T-helper 1 cell (primary cell): ENCODE measurements at places on chromosomes 11 and 22.

DNA sequence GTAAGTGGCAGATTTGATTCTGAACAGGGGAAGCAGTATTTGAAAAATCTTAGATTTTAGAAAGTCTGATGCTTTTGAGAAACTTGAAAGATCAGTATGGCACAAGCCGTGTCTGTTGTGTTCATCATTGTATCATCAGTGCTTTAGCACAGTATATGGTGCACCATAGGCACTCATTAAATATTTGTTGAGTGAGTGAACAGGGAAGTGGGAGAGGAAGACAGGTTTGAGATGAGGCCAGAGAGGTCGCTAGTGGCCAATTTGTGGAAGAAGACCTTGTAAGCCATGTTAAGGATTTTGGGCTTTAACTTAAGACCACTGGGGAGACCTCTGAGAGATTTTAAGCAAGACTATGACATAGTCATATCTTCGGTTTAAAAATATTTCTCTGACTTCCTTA is 12.9 kb downstream of the CHEK1 start:
- no peak for DNase-seq

- DNase-seq = no peak
These were observed 41.4 kb downstream of the PPFIBP2 start for GRCh38 chr11:7555052-7555699.

DNA sequence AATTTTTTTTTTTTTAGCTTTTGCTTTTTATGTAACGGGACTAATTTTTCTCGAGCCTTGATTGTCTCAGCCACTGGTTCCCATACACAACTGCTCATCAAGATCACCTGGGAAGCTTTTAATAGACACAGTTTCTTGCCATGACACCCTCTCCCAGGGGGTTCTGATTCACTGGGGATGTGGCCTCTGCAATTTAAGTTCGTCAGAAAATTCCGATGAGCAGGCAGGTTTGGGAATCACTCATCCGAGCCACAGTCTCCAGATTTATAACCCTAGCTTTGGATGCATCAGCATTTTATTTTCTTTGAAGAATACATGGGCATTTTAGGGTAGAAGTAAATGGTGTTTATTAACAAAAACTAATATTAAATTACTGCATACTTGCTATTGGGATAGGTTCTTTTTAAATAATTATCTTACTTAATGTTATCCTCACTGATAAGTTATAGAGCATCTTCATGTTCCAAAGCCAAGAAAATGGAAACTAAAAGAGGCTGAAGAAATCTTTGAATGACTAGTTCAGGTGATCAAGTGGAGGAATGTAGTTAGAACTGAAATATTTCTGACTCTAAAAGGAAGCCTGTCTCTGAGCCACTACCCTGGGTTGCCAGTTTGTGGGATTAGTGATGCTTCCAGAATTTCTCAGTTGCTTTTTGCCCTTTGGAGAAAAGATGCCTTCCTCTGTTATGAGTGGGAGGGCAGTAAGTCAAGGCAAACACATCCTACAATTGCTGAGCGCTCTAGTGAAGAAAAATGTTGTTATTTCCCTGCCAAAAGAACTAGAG is 319.0 kb downstream of the DDX10 start:
- no peak for DNase-seq

GRCh38 chr11:92735039-92735438 is 234.4 kb upstream of the MTNR1B start:
- no peak for DNase-seq

- DNase-seq = no peak
These were observed 17.8 kb upstream of the RAPSN start for GRCh38 chr11:47466701-47467250.

DNA sequence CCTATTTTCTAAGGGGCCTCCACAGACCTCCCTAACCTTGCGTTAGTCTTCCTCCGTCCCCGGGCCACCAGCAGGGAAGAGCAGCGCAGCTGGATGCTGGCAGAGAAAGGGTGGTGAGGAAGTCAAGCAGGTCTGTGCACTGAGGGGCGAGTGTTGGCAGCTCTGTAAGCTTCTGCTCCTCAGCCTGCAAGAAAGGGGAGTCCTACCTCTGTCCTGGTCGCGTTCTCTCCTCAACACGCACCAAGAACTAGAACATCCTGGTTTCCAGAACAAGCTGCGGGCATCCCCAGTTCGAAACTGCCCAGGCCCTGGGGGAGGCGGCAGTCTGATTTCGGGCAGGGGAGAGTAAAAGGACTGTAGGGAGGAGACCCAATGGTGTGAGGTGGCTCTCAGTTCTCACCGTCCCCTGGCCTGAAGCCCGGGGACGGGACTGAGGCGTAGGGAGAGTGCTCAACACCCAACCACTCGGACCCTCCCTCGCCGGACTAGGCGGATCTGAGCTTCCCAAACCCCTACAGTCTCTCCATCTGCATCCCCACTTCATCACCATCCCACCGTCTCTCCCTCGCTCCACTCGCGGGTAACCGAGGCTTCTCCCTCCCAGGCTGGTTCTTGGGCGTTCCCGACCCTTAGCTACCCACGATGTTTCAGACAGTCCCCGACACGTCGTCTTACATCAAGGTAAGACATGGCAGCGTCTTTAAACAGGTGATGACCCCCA is 7.7 kb upstream of the FLI1 start:
- DNase-seq = no peak

GRCh38 chr11:5274395-5274794 is 4.7 kb upstream of the HBE1 start:
- DNase-seq = no peak

DNA sequence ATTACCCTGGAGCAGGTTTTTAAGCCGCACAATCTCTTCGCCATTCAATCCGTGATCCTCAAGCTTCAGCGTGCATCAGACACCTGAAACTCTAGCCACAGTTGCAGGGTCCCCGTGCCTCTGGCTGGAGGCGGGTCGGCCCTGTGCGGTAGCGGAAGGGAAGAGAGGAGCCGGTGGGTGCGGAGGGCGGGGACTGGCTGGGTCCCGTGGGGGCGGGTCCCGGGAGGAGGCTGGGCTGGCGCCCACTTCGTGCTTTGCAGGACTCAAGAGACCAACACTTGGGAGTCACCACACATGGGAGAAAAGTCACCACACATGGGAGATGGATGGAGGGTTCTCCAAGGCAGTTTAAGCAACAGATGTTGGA is 772 bp downstream of the C22orf15 start:
- peak; percentile 43 for DNase-seq

DNA sequence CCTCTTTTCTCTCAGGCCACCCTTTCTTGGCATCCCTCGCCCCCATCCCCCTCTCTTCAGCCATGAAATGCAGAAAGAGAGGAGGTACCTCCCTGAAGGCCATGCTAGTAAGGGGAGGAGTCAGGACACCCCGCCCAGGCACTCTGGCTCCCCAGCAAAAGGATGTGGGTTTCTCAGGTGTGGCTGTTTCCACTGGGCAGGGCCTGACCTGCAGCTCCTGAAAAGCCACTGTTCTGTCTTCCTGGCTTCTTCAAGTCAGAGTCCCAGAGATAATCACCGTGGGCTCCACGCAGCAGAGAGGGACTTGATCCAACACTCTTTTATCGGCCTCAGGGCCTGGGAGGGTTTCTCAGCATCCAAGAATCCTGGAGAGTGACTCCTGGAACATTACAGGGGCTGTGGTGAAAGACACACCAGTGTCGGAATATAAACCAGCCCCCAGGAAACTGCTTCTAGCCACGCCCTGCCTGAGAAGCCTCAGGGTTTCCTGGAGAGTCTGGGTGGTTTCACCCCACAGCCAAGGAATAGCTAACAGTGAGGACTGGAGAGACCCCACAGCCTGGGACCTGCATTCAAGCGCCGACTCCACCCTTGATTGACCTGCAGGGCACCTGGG is 45.7 kb upstream of the TSPAN18 start:
- DNase-seq = peak; percentile 25

DNA sequence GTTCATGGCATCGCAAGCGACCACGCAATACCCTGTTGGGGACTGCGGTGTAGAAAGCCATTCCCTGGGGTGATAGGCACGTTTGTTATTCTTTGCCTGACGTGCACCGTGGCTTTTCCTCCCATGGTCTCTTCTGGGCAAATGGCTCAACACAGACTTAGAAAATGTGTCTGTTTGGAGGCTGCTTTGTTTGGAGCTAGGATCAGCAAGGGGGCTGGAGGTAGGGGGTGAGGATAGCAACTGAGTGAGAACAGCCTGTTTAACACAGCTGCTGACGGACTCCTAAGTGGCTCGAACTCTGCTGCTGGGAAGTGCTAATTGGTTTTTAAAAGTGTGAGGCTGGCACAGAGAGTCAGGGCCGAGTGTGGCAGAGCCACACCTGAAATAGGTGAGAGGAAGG is 16.1 kb upstream of the CHRM4 start:
- no peak for DNase-seq

GRCh38 chr11:63537293-63538101 is 889 bp downstream of the PLAAT4 start:
- DNase-seq = peak; percentile 37

GRCh38 chr11:122213171-122213570 is 97.2 kb upstream of the BLID start:
- DNase-seq = no peak

DNA sequence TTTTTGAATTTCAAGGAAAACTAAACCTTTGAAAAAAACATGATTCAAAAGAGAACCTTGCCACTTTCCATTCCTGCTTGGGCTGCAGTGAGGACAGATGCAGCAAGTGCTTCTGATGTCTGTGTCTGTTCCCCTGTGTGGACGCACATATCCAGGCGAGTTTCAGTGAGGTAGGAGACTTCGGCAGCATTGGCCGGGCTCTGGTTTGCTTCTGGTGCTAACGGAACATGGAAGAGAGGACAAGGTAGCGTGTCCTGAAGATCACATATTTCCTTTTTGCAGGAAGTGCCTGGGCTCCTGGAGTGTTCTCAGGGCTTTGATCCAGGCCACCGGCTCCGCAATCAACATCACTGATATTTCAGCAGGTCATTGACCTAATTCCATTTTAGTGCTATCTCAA is 33.1 kb upstream of the IGLL5 start:
- DNase-seq = no peak

DNA sequence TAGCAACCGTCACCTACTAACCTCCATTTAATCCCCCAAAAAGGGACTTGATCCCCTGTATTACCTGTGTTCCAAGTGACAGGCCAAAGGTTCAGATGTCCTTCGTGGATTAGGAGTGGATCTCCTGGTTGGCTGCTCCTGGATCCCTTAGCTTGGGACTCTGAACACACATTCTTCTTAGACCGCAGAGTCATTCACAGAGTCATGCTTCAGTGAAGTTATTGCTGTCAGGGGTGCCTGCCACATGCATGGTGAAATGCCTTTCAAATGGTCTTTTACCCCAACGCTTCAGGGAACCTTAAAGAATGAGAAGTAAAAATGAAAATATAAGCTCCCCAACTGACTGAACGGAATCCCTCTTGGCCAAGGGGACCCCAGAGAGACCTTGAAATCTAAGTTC is 49.1 kb downstream of the ADAMTS8 start:
- DNase-seq = no peak

DNA sequence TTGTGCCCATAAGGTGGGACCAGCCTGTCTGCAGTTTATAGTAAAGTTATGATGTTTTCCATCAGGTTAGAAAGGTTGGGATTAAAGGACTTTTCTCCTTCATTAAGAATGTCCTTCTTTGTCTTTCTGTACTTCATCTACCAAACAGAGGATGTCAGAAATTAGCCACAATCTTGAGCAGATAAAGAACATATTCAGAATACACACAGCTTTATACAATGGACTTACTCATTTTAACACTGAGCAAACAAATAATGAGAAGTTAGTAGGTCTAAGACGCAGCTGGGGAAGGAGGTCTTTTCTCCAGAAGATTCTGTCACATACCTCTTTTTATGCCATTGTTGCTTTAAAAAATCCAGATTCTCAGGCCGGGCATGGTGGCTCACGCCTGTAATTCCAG is 57.0 kb upstream of the CYP2D6 start:
- DNase-seq = no peak

GRCh38 chr22:27765706-27766291 is 35.8 kb downstream of the MN1 start:
- no peak for DNase-seq

GRCh38 chr22:42331014-42331413 is 60.6 kb upstream of the TCF20 start:
- DNase-seq = no peak

- DNase-seq = no peak
These were observed 415.4 kb downstream of the MN1 start for GRCh38 chr22:27386186-27386585.

DNA sequence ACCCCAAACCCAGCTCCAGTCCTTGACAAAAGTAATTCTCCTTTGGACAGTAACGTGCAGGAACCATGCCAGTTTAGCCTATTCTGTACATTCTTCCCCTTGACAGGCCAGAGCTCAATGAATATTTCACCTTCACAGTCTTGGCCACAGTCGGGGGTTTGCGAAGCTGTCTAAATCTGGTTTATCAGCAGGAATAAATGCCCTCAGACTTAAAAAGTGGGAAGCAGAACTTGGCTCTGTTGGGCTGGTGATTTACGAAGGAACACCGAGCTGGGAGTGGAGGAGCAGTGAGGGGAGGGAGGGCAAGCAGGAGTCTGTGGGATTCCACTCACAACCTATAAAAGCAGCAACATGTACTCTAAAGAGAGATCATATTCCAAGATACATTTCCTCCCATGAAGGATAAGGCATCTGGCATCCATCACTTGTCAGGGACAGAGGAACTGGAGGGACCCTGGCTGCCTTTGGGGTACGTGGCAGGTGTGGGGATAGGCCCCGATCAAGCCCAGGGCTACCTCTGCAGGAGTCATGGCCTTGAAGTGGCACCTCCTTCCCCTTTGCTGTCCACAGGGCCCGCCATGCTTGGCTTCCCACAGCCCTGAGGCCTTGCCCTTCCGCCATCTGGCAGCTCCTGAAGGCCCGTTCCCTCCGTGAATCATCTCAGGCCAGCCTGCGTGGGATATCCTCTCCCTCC is 154.3 kb downstream of the ADAMTS15 start:
- no peak for DNase-seq
